ENCODE measurements at places on chromosomes 16 and 17.
A peak's percentile ranks its signal among the peaks of the same experiment; 100 is the strongest.

DNA sequence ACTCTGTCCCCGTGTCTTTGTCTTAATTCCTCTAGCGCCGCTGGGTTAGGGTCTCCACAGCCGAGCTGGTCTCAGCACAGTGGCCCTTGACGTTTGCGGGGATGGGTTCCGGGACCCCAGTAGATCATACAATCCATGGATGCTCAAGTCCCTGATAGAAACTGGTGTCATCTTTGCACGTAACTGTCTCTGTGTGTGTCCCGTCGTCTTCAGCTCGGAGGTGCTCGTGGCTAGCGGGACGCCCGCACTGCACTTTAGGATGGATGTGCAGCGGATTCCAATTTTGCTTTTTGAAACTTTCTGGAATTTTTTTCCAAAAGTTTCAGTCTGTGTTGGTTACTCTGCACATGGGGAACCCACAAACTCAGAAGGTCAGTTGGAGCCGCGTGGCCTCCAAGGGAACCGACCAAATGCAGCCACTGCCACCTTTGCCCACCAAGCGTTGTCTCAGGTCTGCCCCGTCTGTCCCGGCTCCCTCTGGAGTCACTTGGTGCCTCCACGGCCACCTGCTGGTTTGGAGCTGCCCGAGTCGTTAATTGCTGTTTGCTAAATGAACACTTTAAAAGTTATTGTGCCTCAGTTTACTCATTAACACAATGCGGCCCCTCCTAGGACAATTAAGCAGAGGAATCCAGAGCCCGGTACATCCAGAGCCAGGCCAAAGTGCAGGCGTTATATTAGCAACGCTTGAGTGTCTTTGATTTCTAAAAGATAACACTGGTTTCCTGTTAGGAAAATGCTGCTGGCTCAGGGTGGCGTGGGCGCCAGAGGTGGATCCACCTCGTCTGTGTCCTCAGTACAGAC lies 5.3 kb upstream of the DPEP1 start:
- DNase-seq, result no peak

DNA sequence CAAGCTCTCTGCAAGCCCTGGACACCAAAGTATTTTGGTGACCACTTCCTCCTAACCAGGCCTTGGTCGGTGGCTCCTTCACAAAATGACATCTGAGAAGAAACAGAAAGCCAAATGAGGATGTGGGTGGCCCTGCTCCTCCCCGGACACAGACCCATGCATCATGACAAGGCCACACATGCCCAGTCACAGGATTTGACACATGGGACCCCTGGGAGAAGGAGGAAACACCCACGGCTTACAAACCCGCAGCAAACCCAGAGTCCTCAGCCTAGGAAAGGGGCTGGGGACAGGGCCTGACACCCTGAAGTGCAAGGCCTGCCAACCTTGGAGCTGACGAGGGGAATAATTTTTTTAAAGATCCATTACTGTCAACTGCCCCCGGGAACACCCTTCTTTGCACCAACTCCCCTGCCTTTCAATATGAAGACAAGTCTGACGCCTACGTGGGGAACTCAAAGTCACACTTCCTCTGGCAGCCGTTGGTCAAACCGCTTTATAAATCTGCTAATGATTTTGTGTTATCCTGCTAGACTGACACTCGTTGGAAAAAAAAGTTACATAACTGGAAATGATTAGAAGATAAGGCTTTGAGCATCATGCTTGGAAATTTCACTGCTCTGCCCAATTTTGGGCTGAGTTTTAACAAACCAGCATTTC lies 41.3 kb downstream of the GAS7 start:
- no peak for DNase-seq

DNA sequence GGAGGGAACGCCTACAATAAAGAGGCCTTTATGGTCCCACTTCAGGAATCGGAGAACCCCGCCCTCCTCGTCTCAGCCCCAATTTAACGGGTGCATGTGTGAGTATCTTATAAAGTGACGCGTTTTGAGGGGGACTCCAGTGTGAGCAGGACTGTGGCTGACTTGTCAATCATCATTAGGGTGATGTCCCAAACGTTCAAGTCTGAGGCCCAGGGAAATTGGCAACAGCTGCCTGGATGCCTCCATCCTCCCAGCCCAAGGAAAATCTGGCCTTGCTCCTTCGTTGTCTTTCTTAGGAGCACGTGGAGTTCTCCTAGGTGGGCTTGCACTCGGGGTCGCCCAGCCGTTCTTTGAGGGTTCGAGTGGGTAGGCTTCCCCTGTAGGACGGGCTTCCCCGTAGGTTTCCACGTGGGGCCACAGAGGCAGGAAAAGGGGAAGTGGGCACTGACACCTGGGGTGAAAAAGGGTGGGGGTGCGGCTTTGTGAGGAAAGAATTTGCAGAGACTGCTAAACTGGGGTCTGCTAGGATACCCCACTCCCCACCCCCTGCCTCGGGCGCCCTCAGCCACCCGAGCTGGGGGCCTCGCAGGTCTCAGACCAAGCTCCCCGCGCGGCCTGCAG lies 561 bp upstream of the HERPUD1 start:
- no peak for DNase-seq

DNA sequence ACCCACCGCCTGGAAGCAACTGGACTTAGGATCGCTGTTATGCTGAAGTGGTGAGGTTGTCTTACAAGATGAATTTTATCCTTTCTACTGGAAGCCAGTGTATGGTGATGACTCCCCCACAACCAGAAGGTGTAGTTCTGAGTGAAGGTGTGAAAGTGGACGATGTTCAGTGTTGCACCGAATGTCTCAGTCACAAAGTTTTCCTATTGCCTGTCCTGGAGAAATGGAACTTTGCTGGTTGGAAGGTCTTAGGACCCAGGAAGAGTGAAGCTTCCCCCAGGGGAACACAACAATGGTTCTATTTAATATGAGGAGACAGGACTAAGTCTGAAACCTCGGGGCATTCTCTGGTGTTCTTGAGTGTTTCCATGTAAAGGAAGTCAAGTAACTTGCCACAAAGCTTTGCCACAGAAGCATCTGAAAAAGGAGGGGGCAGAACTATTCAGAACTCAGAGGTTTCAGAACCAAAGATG lies 44.2 kb downstream of the USP22 start:
- DNase-seq, result no peak

- no peak for DNase-seq
These were observed 28.2 kb downstream of the USP31 start for GRCh38 chr16:23121024-23121423.

- peak; percentile 54 for DNase-seq
These were observed 141.0 kb upstream of the CIBAR2 start for GRCh38 chr16:85253084-85253941.

- DNase-seq, result no peak
These were observed 61.5 kb downstream of the RBFOX3 start for GRCh38 chr17:79549141-79549915.

GRCh38 chr16:20122011-20122410 lies 48.3 kb upstream of the GPR139 start:
- no peak for DNase-seq

DNA sequence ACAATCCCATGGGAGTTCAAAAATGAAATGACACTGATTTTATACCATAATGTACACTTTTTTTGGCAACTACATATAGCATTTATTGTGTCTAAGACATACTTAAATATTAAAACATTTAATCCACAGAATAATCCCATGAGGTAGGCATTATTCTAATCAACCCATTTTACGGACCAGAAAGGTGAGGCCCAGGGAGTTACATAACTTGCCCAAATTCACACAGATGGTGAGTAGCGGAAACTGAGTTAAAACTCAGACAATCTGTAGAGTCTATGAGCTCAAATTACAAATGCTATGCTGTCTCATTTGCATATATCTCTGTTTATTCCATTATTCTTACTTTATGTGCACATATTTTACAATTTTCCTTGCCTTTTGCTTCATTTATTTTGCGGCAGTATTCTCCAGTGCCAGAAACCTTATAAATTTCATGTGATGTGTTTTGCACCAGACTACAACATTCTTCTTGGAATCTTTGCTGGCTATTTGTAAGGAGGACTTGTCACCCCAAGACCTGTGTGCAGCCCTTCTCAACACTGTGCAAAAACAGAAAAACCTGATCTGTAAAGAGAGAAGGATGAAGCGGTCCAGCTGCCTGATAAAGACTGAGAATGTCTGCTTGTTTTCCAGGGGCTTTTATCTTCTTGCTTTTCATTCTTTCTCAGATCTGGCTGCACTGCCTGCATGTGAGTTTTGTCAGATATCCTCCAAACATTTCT lies 2.3 kb upstream of the ABCA9 start:
- DNase-seq, result no peak

Measured in CD4-positive, alpha-beta T cell (primary cell).